ENCODE measurements at places on chromosomes 12 and 14. TPM values are rescaled to one million over a fixed set of nuclear protein-coding genes. Genes with fewer than 3 reads are reported as not detected.

Gene MMP17
- total RNA-seq: 0.33 TPM

GRCh38 chr12:106239241-106239950 is 8.4 kb downstream of the CKAP4 start:
- no peak for DNase-seq

GRCh38 chr14:50035214-50035613 is 81.2 kb downstream of the VCPKMT start:
- DNase-seq: no peak

Gene RNASE1
- total RNA-seq: not detected

DNA sequence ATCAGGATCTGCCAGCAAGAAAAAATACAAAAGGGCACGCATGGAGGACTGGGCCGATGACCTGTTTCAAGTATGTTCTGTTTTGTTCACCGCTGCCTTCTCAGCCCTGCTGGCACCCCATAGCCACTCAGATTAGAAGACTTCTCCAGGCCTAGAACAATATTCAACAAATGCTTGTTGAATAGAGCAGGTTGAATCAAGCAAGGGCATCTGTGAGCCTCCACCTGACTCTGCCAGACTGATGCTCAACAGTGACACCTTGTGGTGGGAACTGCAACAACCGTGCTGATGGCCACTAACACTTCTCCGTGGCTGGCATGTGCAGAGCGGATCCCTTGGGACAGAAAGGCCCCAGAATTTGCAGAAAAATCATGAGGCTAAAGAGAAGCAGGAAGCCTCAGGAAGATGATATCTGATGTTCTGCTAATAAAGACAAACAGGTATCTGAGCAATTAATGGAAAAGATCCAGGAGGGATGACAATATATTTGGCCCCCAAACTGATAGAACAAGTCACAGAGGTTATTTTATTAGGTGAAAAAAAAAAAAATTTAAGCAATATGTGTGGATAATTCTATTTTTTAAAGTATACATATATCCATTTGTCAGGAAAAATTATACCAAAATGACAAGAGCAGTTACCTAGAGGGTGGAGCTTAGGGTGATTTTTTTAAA is 114.3 kb downstream of the KSR2 start:
- DNase-seq: peak; percentile 16

Gene MBIP
- 58.1 TPM for total RNA-seq

All from CD8-positive, alpha-beta T cell (primary cell).